Femur (tissue), 1 donor: ENCODE measurements at places on chromosomes 3 and 15.

GRCh38 chr15:79208179-79208578, 74.3 kb upstream of the ANKRD34C start:
- DNase-seq, result no peak

- DNase-seq, result peak; percentile 29
Observed at GRCh38 chr3:107421170-107421792, 44.0 kb downstream of the CCDC54 start.

GRCh38 chr3:127483902-127484591, 106.5 kb downstream of the TPRA1 start:
- peak; percentile 11 for DNase-seq

DNA sequence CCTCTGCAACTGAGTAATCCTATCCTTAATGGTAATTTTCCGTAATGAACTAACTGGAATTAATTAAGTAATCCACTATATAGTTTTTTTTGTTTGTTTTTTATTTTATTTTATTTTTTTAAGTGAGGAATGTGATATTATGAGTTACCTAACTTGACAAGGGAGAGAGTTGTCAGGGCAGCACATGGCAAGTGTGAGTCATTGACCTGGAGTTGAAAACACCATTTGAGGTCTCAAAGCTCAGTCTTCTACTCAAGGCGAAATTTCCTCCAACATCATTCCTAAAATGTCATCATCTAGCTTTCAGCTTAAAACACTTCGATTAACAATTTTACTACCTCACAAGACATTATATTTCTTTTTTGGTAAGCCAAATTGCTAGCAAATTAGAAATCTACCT, 87.8 kb downstream of the NECTIN3 start:
- DNase-seq, result no peak

DNA sequence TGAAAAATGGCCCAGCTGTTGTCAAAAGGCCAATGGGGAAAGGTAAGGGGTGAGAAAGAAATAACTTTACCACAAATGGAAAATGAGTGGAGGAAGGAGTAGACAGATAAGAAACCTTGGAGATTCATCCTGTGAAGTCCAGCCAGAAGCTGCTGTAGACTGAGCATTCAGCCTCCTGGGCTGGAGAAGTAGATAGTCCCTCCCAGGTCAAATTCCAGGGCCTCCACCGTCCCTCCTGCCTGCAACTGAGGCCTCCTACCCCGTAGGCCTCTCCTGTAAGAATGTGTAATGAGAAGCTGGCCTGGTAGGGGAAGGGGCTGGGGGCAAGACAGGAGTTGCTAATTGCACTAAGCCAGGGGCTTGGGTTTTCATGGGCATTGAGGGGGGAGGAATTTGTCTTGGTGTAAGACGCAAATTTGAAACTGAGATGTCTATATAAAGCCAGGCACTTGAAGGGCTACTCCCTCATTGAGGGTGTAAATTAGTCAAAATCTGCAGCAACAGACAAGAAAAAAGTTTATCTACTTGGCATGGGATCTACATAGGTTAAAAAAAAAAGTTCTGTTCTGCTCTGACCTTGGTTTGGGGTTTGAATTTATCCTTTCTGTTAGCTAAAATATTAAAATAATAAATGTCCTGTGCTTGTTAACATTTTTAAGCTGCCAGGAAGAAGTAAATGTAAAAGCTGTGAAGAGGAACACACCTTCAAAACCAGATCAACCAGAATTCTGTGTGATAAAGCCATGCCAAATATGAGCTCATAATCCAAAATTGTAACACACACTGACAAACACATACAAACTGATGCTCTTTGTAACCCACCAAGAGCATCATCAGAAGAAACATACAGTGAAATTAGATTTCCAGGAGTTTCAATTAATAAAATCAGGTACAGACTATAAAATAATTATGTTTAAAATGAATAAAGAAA, 1.7 kb upstream of the RBP2 start:
- no peak for DNase-seq

DNA sequence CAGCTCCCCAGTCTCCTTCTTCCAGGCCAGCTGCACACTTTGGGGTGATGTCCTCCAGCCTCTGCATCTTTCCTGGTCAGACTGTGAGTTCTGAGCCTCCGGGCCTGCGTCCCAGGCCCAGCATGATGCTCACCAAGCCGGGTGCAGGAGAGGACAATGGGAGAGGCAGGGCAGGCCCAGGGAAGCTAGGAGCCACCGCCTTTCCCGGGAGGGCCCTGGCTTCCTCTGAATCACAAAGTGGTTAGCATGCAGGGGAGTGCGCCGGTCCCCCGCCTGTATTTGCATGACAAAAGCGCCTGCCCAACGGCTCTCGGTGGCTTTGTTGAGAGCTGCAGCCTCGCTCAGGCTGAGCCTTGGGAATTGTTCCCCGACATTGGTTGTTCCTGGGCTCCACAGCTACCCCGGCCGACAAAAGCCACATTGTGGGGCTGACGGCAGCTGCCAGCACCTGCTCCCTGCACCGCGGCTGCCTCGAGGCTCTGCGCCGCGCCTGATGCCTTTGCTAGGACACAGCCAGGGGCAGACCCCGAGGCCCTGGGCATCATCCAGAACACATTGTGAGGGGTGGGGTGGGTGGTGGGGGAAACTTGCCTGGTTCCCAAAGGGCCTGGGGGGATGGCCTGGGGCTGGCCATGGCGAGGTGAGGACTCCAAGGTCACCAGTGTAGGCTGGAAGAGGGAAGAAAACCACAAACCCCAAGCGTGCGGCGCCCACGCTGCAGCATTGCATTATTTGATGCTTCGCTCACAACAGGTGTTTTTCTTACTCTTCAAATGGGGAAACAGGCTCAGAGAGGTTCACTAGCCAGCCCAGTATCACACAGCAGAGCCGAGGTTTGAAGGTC, 20.0 kb upstream of the KLF13 start:
- DNase-seq, result no peak

- DNase-seq, result no peak
Observed at GRCh38 chr3:31406896-31407295, 125.8 kb upstream of the STT3B start.

DNA sequence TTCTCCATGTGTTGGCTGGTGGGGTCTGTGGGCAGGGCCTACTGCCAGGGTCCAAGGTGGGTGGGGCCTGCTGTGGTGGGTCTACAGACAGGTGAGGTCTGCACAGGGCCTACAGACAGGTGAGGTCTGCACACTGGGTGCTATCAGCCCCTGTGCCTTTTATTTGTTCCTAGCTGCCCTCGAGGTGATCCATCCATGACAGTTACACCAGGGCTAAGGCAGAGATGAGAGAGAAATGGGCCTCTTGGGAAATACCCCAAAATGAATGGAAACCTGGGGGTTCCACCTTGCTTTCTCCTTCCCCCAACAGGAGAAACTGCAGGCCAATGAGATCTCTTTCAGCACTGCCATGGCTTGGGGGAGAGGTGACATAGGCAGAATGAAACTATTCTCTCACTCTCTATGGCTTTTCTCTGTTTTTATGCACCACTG, 36.4 kb downstream of the CFAP100 start:
- DNase-seq, result no peak

DNA sequence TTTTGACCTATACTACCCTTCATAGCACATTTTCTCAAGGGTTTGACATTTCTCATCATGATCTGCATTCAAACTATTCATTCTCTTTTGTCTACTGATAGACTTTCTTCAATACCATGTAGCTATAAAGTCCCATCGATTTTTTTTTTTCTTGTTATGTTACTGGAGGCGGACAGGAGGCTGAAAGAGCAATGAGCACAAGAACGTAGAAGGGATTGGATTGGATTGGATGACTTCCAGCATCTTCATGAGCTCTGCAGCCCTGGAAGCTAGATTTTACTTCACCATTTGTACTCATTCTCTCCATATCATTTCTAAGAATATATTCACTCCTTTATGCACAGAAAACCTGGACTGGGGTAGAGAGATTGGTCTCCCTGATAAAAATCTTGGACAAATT, 43.2 kb downstream of the DUT start:
- no peak for DNase-seq

- peak; percentile 23 for DNase-seq
Observed at GRCh38 chr3:142027735-142028134, 121.6 kb downstream of the TFDP2 start.

GRCh38 chr3:66671291-66671690, 170.5 kb upstream of the LRIG1 start:
- no peak for DNase-seq

- DNase-seq, result peak; percentile 5
Observed at GRCh38 chr3:10312391-10312790, 8.5 kb downstream of the SEC13 start.

DNA sequence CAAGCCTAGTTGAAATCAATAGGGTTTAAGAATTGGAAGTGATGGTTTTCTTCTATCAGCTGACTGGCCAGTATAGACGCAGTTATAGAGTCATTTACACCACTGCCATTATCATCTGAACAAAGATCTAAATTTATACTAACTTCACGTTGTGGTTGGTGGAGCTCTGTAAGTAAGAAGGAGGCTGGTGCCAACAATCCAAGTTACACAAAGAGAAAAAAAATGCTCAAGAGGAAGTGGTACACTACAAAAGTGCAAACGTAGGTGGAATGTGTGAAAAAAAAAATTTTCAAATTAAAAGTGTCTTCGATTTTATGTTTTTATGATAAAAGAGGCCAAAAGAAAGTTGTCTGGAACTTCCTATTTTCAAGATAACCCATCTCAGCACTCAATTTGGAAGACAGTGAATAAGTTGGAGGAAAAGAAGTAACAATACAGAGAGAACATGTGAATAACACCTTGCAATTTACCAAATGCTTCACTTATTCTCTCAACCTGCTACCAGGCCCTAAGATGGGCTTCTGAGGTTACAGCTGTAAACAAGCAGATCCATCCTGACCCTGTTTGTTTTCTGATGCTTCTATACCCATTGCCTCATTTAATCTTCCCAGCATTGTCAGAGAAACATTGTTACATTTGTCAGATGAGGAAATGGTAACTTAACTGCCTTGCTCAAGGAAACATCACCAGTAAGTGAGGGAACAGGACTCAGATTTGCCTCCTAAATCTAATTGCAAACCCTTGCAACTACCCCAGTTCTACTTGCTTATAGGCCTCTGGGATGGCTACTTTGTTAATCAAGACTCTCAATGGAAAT, 12.0 kb upstream of the TASOR start:
- DNase-seq, result no peak

DNA sequence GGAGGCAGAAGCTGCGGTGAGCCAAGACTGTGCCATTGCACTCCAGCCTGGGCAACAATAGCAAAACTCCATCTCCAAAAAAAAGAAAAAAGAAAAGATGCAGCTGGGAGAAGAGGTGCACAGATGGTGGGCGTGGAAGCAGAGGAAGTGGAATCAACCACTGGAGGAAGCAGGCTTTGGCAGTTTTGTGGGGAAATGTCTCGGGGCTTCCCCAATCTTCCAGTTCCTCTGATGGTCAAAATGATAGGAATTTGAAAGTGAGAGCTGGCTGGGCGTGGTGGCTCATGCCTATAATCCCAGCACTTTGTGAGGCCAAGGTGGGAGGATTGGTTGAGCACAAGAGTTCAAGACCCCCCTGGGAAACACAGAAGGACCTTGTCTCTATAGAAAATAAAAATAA, 48.1 kb upstream of the SMAD3 start:
- no peak for DNase-seq

DNA sequence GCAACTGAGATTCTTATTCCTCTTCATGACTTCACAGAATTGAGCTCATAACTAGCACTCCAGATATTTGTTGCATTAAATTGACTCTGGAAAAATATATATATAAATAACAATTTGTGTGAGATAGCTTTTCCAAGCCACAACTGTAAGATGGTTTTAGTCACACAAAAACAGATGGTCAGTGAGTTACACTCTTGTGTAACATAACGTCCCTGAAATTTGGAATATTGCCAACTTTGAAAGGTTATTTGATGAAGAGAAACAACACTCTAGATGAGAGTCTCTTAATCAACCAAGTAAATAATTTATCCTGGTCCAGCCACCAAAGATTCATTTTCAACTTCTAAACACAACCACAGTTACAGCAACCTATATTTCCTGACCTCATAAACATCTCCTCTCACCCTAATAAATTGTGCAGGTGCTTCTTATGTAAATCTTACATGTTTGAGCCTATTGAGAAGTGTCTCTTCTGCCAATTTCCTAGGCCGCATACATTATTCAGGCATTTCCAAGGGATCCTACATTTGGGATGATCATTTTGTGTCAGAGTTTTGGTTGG, 84.9 kb upstream of the ACP3 start:
- DNase-seq, result no peak

DNA sequence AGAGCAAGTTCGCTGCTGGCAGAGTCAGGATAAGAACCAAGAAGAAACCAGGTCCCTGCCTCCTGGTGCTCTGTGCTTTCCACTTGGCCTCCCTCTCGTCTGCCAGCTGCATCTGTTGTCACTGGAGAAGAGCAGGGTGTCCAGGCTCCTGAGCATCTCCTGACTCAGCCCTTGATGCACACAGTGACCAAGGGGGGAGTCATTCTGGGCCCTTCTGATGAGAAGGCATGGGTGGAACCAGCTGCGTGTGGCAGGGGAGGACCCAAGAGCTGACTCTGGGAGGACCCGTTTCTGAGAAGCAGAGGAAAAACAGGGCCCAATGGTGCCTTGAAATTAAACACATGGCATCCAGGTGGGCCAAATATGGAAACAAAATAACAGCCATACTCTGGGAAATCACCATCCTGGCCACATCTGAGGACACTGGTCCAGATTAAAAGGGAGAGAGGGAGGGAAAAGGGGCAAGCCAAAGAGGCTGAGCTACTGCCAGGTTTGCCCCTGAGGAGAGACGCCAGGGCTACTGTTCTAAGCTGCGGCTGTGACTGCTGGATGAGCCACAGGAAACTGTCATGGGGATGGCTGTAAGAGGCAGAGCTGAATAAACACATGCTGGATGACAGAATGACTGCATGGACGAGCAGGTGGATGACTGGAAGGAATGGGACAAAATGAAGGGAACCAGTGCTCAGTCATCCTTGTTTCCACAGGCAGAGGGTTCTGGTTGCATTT, 58.1 kb upstream of the CA12 start:
- peak; percentile 37 for DNase-seq
